ENCODE measurements at places on chromosomes 3 and 15.

- no peak for DNase-seq
These were observed 45.5 kb downstream of the RFTN1 start for GRCh38 chr3:16468002-16468335.

GRCh38 chr3:10594915-10595314, 89.5 kb upstream of the ATP2B2 start:
- peak; percentile 46 for DNase-seq

GRCh38 chr15:91043202-91043874, 20.9 kb upstream of the VPS33B start:
- no peak for DNase-seq

- no peak for DNase-seq
These were observed 284.2 kb downstream of the ROBO2 start for GRCh38 chr3:77324105-77324504.

DNA sequence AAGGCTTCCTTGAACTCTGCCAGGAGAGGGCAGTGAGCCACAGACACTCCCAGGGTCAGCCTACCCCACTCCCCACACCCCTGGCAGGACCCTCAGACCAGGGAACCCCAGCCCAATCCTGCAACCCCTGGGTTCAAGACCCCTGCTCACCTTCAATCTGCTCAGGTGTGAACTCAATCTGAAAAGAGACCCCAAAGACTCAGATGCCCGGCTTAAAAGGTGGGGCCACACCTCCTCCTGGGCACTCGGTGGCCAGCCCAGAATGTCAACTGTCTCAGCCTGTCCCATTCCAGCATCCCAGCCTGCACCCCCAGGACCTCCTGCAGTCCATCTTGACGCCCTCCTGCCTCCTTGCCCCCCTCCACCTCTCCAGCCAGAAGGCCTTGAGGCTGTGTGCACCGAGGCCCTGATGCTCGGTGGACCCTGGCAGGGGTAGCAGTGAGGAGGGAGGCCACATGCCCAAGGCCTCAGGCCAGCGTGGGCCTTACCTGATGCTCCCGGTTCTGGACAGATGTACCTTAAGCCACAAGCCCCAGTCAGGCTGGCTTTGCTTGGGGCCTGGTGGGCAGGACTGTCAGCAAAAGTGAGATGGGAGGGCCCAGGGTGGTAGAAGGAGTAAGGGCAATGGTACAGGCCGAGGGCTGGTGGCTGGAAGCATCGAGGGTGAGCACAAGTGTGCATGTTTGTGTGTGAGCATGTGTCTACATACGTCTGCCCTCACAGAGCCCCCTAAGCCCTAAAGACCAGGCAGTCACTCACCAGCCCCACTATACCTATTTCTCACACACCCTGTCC, 2.2 kb downstream of the MYL3 start:
- DNase-seq = no peak

DNA sequence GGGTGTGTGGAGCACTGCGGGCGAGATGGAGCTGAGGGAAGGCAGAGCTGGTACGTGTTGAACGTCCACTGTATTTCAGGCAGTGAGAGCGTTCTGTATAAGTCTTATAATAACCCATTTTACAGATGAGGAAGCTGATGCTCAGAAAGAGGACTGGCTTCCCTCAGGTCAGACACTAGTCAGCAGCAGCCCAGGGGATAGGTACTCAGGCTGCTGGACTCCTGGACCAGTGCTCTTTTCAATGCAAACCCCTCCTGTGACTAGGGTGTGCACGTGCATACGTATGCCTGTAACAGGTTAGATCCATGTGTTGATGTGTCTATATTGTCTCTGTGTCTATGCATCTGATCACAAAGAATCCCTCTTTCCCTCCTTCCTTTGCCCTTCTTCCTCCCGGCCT, 8.3 kb upstream of the IL16 start:
- DNase-seq = no peak

GRCh38 chr15:38683382-38684242, 119.0 kb upstream of the RASGRP1 start:
- DNase-seq = peak; percentile 52

GRCh38 chr15:90580946-90581345, 51.2 kb downstream of the CRTC3 start:
- no peak for DNase-seq

- DNase-seq = no peak
These were observed 71.1 kb upstream of the UMPS start for GRCh38 chr3:124659175-124659574.

DNA sequence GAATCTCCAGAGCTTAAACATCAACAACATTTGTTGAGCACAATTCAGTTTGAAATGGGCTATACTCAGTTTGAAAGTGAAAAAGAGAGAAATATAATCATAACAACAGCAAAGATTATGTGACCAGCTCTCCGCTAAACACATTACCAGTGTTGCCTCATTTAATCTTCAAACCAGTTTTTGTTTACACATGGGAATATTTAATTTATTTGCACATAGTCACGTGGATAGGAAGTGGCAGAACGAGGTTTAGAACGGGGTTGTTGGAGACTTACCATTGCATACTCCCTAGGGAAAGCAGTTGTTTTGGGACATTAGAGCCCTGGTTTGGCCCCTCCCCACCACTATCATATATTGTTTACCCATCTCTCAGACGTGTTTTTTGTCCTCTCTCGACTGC, 77.2 kb downstream of the IL1RAP start:
- no peak for DNase-seq

DNA sequence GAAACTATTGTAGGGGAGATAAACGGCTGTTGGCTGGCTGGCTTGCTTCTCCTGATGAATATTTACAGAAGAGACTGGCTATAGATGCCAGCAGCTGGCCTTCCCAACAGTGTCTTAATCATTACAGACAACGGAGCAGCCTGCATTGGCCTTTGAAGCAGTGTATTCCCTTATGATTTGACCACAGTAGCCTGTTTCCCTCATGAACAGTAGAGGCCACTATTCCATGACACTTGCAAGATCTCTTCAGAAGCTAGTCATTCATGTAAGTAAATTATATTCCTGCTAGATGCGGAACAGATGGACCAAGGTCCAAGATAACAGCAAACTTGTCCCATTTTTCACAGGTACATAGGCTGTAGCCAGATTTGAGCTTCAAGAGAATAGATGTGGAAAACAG, 47.3 kb downstream of the TMCO5A start:
- peak; percentile 66 for DNase-seq

DNA sequence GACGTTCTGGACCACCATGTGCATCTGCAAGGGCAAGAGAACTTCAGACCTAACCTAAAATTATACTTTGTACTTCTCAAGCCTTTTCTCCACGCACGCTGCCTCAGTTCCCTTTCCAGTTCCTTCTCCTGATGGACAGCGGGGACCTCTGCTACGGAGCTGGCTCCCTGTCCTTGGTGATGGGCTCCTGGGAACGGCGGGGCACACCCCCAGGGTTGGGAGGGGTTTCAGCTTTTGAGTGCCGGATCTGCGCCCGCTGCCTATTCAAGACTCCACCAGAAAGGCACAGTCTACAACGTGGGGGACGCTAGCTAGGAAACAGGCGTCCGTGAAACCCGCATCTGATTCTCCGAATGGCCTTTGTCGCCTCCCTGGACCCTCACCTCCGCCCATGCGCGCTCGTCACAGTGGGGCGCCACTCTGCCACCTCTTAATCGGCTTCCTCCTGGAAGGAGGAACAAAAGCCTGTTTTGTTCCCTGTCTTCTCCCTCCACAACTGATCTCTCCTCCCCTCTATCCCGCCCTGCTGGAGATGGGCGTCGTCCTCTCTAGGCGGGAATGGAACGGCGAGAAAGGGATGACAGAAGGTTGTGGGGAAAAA, 2.2 kb downstream of the GPR149 start:
- no peak for DNase-seq

- DNase-seq = no peak
These were observed 30.3 kb downstream of the GJD2 start for GRCh38 chr15:34724481-34724880.

DNA sequence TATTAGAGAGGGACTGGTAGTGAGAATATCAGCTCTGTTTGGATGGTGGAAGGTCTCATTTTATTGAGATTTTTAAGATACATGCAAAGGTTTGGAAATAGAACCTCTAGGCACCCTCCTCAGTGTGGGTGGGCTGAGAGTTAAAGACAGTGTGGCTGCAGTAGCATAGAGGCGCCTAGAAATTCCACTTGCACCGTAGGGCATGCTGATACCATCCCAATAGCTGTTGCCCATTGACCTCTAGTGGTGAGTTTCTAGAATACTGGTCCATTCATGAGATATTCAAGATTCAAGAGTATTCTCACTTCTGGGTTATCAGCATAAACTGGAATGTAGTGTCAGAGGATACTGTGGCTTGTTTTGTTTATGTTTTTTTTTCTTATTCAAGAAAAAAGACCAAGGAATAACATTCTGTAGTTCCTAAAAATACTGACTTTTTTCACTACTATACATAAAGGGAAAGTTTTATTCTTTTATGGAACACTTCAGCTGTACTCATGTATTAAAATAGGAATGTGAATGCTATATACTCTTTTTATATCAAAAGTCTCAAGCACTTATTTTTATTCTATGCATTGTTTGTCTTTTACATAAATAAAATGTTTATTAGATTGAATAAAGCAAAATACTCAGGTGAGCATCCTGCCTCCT, 87.2 kb downstream of the TGFBR2 start:
- DNase-seq = peak; percentile 74

GRCh38 chr3:61186030-61186429, 65.2 kb downstream of the FHIT start:
- no peak for DNase-seq

DNA sequence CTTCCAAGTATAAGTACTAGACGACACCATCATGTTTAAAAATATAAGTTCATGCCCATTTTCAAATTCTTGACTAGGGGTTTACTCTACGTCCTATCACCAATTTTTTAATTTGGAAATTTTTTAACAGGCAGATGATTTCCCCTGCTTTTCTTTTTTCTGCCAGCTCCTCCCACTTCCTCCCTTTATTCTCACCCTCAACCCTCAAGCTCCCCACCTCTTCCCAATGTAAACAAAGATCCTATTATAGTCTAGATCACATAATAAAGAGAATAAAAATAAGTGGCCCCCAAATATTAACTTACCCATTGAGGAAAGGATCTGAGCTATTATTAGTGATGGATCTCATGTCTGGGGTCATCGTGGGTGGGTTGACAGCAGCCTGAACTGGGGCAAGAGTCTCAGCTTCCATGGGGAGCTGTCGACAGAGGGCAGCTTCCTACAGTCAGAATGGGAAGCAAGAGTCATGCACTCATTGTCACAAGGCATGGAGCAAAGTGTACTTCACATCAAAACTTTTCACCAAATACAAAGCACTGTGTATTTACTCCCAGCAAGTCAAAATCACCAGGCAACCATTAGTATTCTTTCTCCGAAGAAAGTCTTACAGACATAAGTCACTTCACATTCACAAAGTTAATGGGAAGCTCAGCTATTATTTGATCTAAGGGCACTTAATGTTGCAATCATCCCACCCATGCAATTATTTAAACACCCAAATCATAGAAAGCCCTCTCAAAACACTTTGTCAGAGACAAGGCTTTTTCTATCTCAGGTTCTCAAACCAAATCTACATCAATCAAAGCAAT, 53.2 kb downstream of the TM4SF4 start:
- DNase-seq = peak; percentile 51

GRCh38 chr3:66748175-66748876, 247.5 kb upstream of the LRIG1 start:
- no peak for DNase-seq

DNA sequence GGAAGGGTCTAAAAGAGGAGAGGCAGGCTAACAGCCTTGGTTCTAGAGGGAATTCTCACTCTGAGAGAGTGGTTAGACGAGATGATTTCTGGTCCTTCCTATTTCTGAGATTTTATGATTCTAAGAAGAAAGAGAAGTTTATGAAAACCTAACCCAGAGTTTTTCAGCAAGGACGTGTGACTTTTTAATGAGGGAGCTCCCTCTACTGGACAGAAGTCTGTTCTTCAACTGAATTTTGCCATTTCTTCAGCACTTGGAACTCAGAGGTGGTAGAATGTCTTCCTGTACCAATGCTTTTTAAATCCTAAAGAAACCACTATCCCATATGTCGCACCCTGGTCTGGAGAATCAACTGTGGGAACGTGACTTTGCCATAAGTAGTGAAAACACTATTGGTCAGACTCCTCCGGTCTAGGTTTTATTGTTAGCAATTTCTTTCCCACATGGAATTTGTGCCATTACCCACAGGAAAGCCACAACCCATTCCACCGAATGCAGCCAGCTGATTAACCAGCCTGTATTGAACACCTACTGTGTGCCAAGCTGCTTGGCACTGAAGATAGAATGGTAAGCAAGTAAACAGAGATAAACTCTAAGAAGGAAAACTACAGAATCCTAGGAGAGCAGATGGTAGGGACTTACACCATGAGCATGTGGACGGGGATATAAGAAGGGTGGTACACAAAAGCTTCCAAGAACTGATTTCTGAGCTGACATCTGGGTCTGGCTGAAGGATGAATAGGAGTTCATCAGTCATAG, 199.5 kb upstream of the LMCD1 start:
- DNase-seq = peak; percentile 64

- DNase-seq = no peak
These were observed 168.4 kb downstream of the LPP start for GRCh38 chr3:188322135-188322887.

GRCh38 chr3:64030741-64031140, 7.4 kb upstream of the PSMD6 start:
- peak; percentile 57 for DNase-seq

DNA sequence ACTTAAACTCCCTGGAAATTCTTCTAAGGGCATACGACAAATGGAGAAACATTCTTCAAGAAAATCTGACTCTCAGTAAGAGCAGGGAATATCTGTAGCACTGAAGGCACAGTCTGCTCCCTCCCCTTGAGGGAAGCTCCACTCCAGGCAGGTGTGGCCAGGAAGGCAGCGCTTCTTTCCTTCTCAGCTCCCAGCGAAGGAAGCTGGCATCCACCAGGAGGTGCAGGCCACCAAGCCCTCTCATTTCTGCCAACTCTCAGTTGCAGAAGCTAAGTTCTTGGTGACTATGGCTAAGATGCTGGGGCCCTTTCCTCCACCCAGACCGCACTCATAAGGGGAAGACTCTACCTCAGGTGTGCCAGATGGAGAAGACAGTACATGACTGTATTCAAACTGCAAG, 37.7 kb upstream of the SLC41A3 start:
- DNase-seq = no peak

DNA sequence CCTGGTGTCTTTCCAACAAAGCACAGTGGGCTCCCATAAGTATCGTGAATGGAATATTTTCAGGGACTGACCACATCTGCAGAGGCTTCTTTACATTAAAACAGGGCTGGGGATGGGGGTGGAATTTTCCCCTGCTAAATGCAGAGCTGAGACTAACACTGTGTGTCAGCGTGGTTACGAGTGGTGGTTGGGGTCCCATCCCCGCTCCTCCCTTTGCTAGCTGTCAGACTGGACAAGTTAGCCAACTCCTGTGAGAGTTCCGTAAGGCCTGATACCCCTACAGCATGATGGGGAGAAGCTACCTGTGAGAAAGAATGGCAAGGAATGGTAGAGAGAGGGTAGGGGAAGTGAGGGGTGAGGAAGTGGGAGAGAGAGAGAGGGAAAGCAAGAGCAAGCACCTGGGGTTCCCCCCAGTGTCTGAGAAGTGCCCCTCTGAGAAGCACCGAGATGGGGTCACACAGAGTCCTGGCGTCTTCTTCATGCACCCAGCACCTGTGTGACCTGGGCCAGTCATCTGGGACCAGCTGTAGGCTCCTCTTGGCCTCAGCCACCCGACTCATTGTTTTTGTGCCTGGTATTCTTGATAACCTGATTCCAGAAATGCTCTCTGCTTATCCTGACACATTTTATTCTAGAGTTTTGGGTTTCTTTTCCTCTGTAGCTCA, 395.8 kb downstream of the CACNA2D3 start:
- DNase-seq = no peak

Measured in fibroblast of mammary gland (primary cell).